ENCODE measurements at places on chromosomes 12 and 14.

GRCh38 chr12:111775205-111776193 is 8.8 kb downstream of the ALDH2 start:
- no peaks in the 10 kb centered on the region for H3K27me3 ChIP-seq
- no peak overlapping the region for H3K27ac ChIP-seq
- H3K4me3 ChIP-seq: no peak overlapping the region
- peaks cover 3% of the 10 kb centered on the region for H3K4me1 ChIP-seq

GRCh38 chr14:100030452-100031153 is 34.6 kb upstream of the EVL start:
- DNase-seq: no peak
- no peaks in the 10 kb centered on the region for H3K4me1 ChIP-seq
- no peak overlapping the region for H3K4me3 ChIP-seq
- H3K27ac ChIP-seq: no peak overlapping the region
- no peaks in the 10 kb centered on the region for H3K36me3 ChIP-seq

DNA sequence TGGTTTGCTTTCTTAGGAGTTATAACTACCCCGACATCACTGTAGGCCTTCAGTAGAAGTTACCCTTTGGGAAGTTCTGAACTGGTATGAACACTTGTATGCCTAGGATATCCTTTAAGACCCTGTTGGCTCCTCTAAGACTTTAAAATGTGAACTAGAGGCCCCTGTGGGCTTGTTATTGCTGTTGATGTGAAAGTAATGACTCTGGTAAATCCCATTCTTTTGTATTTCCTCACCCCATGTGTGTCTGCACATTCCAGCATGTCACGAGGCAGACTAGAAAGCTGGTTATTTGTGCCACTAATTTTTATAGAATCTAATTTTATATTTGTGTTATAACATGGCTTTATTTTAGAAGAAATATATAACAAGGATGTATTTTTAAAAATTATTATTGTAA is 48.9 kb downstream of the SERPINA10 start:
- no peak overlapping the region for H3K4me3 ChIP-seq
- H3K36me3 ChIP-seq: peaks cover 3% of the 10 kb centered on the region
- DNase-seq: no peak
- H3K4me1 ChIP-seq: no peaks in the 10 kb centered on the region
- no peak overlapping the region for H3K27ac ChIP-seq
- no peaks in the 10 kb centered on the region for H3K27me3 ChIP-seq

- no peak for DNase-seq
- H3K4me1 ChIP-seq: peaks cover 8% of the 10 kb centered on the region
- H3K27ac ChIP-seq: no peak overlapping the region
- H3K27me3 ChIP-seq: no peaks in the 10 kb centered on the region
- H3K4me3 ChIP-seq: no peak overlapping the region
These were observed 120.2 kb upstream of the DNM1L start for GRCh38 chr12:32558903-32559302.

- no peak for DNase-seq
- peaks cover 3% of the 10 kb centered on the region for H3K4me1 ChIP-seq
- no peak overlapping the region for H3K4me3 ChIP-seq
- H3K27ac ChIP-seq: no peak overlapping the region
- no peaks in the 10 kb centered on the region for H3K36me3 ChIP-seq
- H3K27me3 ChIP-seq: no peaks in the 10 kb centered on the region
These were observed 32.1 kb downstream of the RPH3A start for GRCh38 chr12:112823582-112824149.

- no peaks in the 10 kb centered on the region for H3K36me3 ChIP-seq
- H3K4me3 ChIP-seq: no peak overlapping the region
- no peaks in the 10 kb centered on the region for H3K4me1 ChIP-seq
- DNase-seq: no peak
- H3K27ac ChIP-seq: no peak overlapping the region
- H3K27me3 ChIP-seq: no peaks in the 10 kb centered on the region
These were observed 111.9 kb downstream of the LRFN5 start for GRCh38 chr14:41718477-41719166.

- H3K27ac ChIP-seq: no peak overlapping the region
- no peaks in the 10 kb centered on the region for H3K36me3 ChIP-seq
These were observed 51.4 kb upstream of the SLC6A15 start for GRCh38 chr12:84964048-84964447.

DNA sequence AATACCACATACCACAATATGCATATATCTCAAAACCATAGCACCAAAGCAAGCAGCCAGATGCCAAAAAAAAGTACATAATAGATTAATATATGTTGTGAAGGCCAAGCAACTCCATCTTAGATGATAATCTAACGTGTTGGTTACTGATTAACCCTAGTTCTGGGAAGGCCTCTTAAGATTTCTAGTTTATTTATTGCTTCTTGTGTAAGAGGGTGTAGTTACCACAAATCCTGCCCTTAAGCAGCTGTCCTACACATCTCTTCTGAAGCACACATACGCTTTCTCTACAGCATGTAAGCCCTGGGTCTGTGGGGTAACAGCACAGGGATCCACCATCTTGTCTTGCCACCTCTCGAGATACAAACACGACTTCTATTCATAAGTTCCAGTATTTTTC is 236.8 kb upstream of the AVPR1A start:
- DNase-seq: no peak
- no peaks in the 10 kb centered on the region for H3K4me1 ChIP-seq
- H3K4me3 ChIP-seq: no peak overlapping the region

GRCh38 chr12:5307065-5307464 is 124.8 kb upstream of the NTF3 start:
- peaks cover 3% of the 10 kb centered on the region for H3K4me1 ChIP-seq
- no peak overlapping the region for H3K27ac ChIP-seq
- no peaks in the 10 kb centered on the region for H3K27me3 ChIP-seq
- H3K36me3 ChIP-seq: no peaks in the 10 kb centered on the region
- H3K4me3 ChIP-seq: no peak overlapping the region

DNA sequence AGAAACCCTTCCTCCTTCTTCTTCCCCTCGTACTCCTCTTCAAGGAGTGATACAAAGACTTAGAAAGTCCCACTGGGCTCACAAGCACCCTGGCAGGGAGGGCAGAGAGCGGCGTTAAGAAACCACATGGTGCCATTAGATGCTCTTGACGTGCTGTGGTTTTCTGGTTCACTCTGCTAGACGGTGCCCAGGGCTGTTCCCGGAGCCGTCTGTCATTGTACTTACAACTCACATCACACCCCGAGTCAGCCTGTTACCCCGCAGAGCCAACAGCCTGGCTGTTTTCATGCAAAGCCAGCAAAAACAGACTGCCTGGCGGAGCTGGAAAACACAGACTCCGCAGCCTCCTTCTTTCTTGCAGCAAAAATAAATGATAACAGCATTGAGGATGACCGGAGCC is 232.6 kb upstream of the TBX3 start:
- H3K4me3 ChIP-seq: no peak overlapping the region
- no peak overlapping the region for H3K27ac ChIP-seq
- peaks cover 9% of the 10 kb centered on the region for H3K4me1 ChIP-seq
- DNase-seq: no peak

DNA sequence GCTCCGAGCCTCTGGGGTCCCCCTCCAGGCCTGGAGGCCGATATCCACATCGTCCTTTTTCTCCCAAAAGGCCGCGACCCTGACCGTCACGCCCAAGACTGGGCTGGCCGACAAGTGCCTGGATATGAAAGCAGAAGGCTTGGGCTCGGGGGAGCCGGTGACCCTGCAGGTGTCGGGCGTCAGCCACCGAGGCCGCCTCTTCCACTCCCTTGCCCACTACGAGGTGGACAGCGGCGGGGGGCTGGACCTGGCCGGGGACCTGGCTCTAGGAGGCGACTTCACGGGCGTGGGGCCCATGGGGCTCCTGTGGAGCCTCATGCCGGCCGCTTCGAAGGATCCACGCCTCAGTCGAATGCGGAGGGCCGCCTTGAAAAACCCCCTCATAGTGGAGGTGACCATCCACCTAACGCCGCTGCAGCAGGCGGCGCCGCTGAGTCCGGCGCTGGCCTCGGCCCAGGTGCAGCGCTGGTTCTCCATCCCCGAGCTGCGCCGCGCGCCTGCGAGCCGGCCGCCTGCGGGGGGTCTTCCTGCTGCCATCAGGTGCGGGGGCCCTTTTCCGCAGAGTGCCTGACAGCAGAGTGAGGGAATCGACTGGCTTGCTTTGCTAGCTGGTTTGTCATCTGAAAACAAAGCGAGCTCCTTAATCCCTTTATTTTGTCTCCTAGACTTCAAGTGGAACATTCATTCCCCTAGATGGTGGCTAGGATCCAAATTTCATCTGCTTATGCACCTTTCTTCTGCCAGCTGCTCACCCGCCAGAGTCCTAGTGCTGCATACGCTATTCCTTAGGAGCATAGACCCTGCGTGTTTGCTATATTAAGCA is 10.6 kb upstream of the DNAL1 start:
- DNase-seq: peak; percentile 45
- H3K4me1 ChIP-seq: peaks cover 11% of the 10 kb centered on the region
- H3K36me3 ChIP-seq: no peaks in the 10 kb centered on the region

GRCh38 chr14:74906925-74907521 is 16.0 kb downstream of the RPS6KL1 start:
- H3K27ac ChIP-seq: no peak overlapping the region
- peaks cover 15% of the 10 kb centered on the region for H3K36me3 ChIP-seq
- no peak for DNase-seq

GRCh38 chr12:32615441-32615840 is 63.7 kb upstream of the DNM1L start:
- H3K4me1 ChIP-seq: no peaks in the 10 kb centered on the region
- peaks cover 16% of the 10 kb centered on the region for H3K36me3 ChIP-seq
- no peak overlapping the region for H3K27ac ChIP-seq
- no peaks in the 10 kb centered on the region for H3K27me3 ChIP-seq
- DNase-seq: no peak

DNA sequence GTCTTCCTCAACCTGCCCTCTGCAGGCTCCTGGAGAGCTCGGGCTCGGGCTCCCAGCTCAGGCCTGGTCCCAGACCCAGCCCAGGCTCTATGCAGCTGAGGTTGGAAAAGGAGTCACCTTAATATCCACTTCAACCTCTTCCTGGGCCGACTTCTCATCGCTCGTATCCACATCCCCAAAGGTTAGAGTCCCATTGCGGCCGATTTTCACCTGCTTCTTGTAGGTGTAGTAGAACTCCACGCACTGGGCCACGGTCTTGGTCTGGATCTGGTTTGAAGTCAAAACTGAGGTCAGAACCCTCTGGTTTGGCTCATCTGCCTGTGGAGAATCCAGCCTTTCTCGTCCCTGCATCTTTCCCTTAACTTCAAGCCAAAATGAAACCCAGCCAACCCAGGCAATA is 8.4 kb upstream of the PNMA1 start:
- peaks cover 17% of the 10 kb centered on the region for H3K4me1 ChIP-seq
- DNase-seq: no peak
- H3K27me3 ChIP-seq: no peaks in the 10 kb centered on the region

- H3K27ac ChIP-seq: no peak overlapping the region
- no peaks in the 10 kb centered on the region for H3K4me1 ChIP-seq
- no peaks in the 10 kb centered on the region for H3K27me3 ChIP-seq
- no peak for DNase-seq
- no peak overlapping the region for H3K4me3 ChIP-seq
These were observed 125.1 kb upstream of the GARIN6 start for GRCh38 chr12:99522456-99522855.

- no peak overlapping the region for H3K4me3 ChIP-seq
- no peaks in the 10 kb centered on the region for H3K27me3 ChIP-seq
- no peaks in the 10 kb centered on the region for H3K36me3 ChIP-seq
- H3K27ac ChIP-seq: no peak overlapping the region
- H3K4me1 ChIP-seq: no peaks in the 10 kb centered on the region
These were observed 297.2 kb upstream of the AMIGO2 start for GRCh38 chr12:47376927-47377326.

GRCh38 chr14:21073921-21074320 is 3.8 kb downstream of the ARHGEF40 start:
- H3K4me1 ChIP-seq: peaks cover 8% of the 10 kb centered on the region
- H3K27ac ChIP-seq: no peak overlapping the region
- H3K27me3 ChIP-seq: no peaks in the 10 kb centered on the region
- no peak overlapping the region for H3K4me3 ChIP-seq
- DNase-seq: no peak
- H3K36me3 ChIP-seq: peaks cover 51% of the 10 kb centered on the region

GRCh38 chr14:83297361-83297760 is 1763.7 kb upstream of the SEL1L start:
- no peak overlapping the region for H3K27ac ChIP-seq
- no peaks in the 10 kb centered on the region for H3K4me1 ChIP-seq
- no peaks in the 10 kb centered on the region for H3K27me3 ChIP-seq
- DNase-seq: no peak
- H3K4me3 ChIP-seq: no peak overlapping the region

Data from neuronal stem cell (in vitro differentiated cells).